Kidney (tissue), 22 donors: ENCODE measurements at places on chromosomes 11 and 22. TPM values are rescaled to one million over a fixed set of nuclear protein-coding genes. Genes with fewer than 3 reads are reported as not detected.

- no peak overlapping the region for H3K27ac ChIP-seq
- no peaks in the 10 kb centered on the region for H3K4me1 ChIP-seq
- H3K27me3 ChIP-seq: no peaks in the 10 kb centered on the region
- no peak overlapping the region for H3K4me3 ChIP-seq
- DNase-seq: peak; percentile 6
Observed at GRCh38 chr11:109783840-109784239, 309.4 kb upstream of the ZC3H12C start.

The THY1 gene
- 17.5 TPM for total RNA-seq

DNA sequence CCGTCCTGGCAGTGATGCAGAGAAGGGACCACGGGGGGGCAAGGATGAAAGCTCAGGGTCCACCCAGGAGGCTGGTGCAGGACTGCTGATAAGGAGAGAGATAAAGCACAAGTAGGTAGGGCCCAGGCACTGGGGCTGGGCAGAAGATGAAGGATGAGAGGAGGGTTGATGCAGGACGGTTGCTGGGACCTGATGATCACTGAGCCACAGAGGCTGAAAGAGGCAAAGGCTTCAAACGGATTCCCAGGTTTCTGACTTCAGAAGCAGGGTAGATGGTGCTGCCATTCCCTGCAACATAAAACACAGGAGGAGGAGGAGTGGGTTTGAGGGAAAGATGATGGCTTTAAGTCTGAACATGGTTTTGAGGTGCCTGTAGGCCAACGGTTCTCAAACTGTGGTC is 148.5 kb downstream of the TTC17 start:
- no peak overlapping the region for H3K4me3 ChIP-seq
- no peaks in the 10 kb centered on the region for H3K4me1 ChIP-seq
- no peaks in the 10 kb centered on the region for H3K36me3 ChIP-seq
- DNase-seq: no peak

- peak; percentile 35 for DNase-seq
- H3K36me3 ChIP-seq: no peaks in the 10 kb centered on the region
- no peaks in the 10 kb centered on the region for H3K4me1 ChIP-seq
- H3K27ac ChIP-seq: no peak overlapping the region
- no peaks in the 10 kb centered on the region for H3K27me3 ChIP-seq
Observed at GRCh38 chr11:117657794-117658193, 139.2 kb downstream of the DSCAML1 start.
